ENCODE measurements at places on chromosomes 5 and 9.

DNA sequence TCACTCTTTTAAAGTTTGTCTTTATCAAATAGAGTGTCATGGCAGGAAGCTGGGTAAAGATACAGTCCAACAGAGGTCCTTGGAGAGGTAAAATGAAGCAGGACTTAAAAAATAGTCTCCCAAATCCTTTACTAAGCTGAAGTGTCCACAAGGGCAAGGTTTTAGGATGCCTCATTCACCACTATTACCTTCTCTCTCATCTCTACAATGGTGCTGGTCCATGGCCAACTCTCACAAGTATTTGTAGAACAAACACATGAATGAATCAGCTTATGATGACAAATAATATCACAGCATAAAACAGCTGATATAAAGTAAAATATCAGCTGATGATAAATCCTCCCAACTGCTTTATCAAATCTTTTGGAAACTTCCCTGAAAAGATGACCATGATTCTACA is 162.3 kb upstream of the ZNF462 start:
- no peak for DNase-seq

DNA sequence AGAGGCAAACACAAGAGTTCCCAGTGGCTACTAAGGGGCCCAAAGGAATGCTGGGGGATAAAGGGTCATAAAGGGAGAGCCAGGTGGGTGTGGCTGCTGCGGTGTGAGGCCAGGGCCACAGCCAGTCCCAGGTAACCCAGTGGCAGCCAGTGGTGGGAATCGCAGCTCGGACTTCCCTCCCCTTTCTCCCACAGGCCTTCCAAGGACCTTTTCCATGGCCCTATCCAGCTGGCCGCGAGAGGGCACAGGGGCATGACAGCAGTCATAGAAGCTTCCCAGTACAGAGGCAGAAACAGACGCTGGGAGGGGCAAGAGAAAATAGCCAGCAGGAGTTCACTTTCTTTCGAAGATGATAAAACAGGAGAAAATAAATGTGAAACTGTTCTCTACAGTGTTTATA is 257.6 kb downstream of the SEMA5A start:
- no peak for DNase-seq

DNA sequence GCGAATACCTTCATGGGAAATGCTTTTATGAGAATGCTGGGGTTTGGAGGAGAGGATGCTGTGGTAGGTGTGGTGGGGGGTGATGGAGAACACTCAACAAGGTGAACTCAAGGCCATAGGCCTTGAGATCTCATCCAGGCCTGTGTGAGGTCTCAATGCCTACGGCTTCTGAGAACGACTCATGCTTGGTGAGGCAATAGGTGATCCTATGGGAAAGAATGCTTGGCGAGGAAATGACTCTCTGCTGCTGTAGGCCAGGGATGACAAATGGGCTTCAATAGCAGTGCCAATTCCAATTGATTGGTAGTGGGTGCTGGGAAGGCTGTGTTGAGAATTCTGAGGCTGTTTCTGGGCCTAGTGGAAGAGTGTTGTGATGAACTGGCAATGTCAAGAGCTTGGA is 280.2 kb upstream of the CLINT1 start:
- no peak for DNase-seq

- DNase-seq = no peak
Observed at GRCh38 chr9:108537756-108538155, 318.0 kb downstream of the ACTL7B start.

- no peak for DNase-seq
Observed at GRCh38 chr5:176497852-176498251, 39.4 kb downstream of the RNF44 start.

DNA sequence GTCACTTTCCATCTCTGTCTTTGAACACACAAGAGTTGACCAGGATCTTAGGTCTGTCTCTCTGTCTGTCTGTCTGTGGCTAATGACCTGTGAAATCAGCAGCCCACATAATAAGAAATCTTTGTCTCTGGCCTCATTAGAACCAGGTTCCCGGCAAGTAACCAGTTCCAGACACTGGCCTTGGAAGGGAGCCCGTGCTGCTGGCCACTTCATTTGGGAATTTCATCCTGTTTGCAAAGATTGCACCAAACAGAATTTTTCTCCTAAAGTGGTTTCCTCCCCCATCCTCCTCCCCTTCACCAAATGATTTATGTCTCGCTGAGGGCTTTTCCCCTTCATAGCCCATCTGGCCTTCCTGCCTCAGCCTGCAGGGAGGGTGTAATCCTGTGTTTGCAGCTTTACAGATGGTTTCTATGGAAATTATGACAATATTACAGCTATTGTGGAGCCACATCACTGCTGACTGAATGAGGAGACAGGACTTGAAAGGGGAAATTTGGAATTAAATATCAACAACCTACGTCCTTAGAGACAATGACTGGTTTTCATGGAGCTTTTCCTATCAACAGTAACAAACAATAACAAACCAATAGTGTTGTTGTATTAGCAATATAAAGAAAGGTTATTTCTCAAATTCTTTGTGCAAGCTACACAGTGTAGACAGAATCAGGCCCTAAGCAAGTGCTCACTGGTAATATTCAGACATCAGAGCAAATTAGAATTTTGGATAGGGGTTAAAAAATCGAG is 25.7 kb downstream of the DPYSL3 start:
- DNase-seq = no peak

DNA sequence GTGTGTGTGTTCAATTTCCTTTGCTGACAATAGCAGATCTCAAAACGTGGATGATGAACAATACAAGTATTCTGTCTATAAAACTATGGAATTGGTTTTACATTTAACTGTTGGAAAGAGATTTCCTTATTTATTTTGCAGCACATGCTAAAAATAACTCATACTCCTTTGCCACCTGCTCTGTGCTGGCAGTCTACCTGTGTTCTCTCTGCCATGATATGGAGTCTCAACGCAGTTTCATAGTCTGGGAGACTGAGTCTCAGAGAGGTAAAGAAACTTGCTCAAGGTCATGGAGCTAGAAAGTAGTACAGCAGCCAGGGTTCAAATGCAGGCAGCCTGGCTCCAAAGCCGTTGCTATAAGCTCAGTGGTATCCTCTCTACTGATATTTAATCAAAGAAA is 466.0 kb upstream of the DAP start:
- no peak for DNase-seq

GRCh38 chr9:93648836-93649235 is 72.5 kb downstream of the PHF2 start:
- DNase-seq = no peak

DNA sequence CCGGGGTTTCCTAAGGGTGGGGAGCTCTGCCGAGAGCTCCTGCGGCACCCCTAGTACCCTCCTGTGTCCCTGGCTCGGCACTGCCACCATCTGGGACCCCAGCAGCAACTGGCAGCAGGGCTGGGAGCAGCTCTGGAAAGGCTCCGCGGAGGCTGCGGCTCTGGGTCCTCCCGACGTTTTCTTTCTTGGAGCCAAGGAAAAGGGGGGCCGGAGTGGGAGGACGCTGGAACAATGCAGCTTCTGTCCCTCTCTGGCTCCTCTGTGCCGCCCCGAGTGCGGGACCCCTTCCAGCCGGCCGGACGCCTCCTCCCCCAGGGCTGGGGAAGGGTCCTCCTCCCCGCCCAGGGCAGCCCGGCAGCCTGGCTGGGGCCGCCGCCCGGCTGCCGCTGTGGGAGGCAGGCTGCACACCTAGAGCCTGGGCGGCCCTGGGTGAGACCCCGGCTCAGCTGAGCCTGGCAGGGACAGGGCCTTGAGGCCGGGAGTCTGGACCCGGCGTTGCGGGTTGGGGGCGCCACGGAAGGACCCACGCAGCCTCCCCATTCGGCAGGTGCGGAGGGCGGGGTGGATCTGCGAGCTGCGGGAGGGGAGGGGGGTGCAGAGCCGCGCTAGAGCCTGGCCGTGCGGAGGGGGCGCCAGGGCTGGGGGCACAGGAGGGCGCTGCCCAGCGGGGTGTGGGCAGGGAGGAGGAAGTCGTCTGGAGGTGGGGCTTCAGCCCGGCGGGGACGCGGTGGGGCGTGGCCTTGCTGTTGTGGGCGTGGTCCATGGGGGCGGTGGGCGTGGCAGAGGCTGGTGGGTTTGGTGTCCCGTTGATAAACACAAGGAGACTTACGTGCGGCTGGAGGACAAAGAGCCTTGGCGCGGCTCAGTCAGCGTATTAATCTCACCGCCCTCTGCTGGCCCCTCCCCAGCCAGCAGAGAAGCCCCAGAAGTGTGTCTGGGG is 15.1 kb downstream of the GPSM1 start:
- no peak for DNase-seq
